ENCODE measurements at places on chromosomes 1 and 21.
A peak's percentile ranks its signal among the peaks of the same experiment; 100 is the strongest.

DNA sequence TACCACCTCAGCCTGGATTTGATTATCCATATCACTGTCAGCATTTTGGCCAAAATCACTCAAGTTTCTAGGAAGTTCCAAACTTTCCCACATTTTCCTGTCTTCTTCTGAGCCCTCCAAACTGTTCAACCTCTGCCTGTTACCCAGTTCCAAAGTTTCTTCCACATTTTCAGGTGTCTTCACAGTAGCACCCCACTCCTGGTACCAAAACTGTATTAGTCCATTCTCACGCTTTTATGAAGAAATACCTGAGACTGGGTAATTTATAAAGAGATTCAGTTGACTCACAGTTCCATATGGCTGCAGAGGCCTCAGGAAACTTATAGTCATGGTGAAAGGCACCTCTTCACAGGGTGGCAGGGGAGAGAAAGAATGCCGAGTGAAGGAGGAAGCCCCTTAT, 39.4 kb downstream of the STXBP3 start:
- H3K36me3 ChIP-seq = no peaks in the 10 kb centered on the region
- H3K4me1 ChIP-seq = no peaks in the 10 kb centered on the region
- H3K4me3 ChIP-seq = no peak overlapping the region
- DNase-seq = no peak
- no peaks in the 10 kb centered on the region for H3K27me3 ChIP-seq

DNA sequence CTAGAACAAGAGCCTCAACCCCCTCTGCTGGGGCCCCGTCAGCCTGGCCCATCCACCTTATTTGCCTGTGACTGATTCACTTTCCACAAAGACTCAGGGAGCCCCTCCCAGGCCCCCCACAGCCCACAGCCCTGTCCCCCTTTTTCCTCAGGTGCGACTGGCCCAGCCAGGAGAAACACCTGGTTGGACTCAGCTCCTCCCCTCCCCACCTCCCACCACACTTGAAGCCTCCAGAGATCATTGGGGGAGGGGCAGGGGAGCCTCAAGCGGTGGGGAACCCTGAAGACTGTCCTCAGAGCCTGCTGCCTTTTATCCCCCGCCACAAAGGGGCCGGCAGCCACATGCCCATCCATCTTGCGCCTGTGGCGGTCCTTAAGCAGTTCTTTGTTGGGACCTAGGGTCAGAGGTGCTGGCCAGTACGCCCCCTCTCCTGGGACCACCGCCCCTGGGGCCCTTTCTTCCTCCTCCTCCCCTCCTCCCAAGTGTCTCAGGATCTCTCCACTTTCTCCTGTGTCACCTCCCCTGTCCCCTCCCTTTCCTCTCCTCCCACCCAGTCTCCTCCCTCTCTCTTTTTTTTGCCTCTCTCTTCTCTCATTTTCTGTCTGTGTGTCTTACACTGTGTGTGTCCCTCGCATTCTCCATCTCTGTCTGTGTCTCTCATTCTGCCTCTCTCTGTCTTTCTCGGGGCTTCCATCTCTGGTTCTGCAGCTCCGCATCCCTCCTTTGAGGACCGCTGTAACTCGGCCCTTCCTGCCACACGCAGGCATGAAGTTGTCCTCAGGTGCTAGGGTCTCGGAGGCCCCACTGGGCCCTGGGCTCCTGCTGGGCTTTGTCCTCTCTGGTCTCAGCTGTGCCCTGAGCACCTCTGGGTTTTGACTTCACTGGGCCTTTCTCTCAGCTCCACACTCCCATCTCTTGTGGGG, 12.2 kb downstream of the CRABP2 start:
- DNase-seq = no peak
- peak overlapping the region; percentile 5 for H3K4me3 ChIP-seq
- H3K27me3 ChIP-seq = no peaks in the 10 kb centered on the region
- H3K4me1 ChIP-seq = peaks cover 76% of the 10 kb centered on the region
- H3K36me3 ChIP-seq = no peaks in the 10 kb centered on the region

- no peak overlapping the region for H3K27ac ChIP-seq
- H3K36me3 ChIP-seq = no peaks in the 10 kb centered on the region
- DNase-seq = no peak
- H3K27me3 ChIP-seq = no peaks in the 10 kb centered on the region
Observed at GRCh38 chr1:188129856-188130838, 1301.4 kb downstream of the PLA2G4A start.

DNA sequence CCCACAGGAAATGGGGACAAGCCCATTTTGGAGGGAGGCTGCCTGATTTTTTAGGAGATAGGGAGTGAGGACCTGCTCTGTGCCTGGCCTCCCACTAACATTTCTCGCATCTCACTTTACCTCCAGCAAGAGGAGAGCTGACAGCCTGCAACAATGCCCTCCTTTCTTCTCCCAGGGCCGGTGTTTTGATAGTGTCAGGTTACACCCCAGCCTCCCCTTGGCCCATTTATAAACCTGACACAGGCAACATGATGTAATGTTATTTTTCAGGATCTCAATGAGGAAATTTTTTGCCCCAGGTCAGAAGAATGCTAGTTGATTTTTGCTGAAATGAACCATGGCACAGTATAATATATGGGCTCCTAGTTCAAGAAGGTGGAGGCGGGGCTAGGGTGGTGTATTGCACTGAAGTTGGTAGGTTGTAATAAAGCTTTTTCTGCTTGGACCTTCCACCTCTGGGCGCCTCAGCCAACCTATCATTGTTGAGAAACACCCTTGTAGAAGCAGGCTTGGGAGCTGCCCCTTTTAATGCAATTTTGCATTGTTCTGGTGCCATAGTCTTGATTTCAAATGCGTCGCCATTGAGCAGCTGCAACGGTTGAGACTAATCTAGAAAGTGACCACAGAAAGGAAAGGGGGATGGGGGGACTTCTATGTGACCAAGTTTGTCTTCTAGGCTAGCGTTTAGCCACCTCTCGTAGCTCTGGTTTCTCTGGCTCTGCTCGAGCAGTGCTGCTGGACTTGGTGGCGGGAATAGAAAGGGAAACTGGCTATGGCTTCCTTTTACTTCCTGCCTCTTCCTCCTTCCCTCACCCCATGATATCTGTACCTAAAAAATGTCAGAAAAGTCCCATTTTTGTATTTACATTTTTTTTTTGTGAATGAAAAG, 53.0 kb downstream of the PBX1 start:
- H3K4me3 ChIP-seq = no peak overlapping the region
- no peak for DNase-seq
